ENCODE measurements at places on chromosomes 6 and 20.
A peak's percentile ranks its signal among the peaks of the same experiment; 100 is the strongest.

GRCh38 chr20:11274141-11274594 is 600.4 kb upstream of the JAG1 start:
- DNase-seq = no peak

DNA sequence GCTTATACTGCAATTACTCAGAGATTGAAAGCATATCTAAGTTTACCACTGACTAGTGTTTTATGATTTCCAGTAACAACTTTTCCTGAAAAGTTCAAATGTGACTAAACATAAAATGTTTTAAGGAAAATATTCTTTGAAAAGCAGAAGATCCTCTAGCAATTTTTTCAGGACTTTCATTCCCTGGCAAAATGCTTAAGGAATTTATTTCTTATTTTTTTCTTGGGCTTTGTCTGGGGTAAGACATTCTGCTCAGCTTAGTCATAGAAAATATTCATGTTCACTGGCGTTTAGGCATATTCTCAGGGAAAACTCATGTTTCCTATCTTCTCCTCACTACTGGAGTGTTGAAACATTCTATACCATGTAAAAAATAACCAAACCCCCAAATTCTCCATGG is 235.3 kb upstream of the CEP162 start:
- DNase-seq = no peak

DNA sequence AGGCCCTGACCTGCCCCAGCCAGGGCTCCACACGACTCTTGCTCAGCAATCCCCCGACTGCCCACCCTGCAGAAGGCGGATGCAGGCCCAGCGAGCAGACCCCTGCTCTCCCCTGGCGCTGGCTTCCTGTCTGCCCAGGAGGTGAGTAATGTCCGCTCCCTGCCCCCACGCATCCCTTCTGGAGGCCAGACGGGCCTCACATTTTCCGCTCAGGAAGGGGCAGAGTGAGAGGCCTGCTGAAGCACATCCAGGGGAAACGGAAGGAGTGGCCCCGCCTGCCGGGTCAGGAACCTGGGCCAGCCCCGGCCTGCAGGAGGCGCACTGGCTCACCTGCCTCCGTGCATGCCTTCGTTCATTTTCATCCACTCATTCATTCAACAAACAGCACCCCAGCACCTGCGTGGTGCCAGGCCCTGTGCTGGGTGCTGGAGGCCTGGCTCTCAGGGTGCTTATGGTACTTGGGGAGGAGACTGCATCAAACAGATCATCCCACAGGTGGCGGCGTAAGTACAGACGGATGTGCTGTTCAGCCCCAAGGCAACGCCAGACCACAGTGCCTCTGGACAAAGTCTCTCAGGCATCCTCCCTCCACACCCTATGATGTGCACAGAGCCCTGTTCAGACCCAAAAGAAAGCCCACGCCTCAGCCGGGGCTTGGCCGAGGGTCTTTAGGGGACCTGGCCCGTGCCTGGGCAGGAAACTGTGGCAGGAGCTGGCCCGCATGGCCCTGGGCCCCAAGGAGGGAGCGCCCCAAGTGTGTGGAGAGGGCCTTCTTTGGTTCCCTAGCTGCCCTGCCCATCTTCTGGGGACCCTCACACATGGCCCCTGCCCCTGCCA is 112.1 kb downstream of the ASXL1 start:
- DNase-seq = no peak

GRCh38 chr6:67888886-67889681 is 746.0 kb upstream of the ADGRB3 start:
- no peak for DNase-seq

DNA sequence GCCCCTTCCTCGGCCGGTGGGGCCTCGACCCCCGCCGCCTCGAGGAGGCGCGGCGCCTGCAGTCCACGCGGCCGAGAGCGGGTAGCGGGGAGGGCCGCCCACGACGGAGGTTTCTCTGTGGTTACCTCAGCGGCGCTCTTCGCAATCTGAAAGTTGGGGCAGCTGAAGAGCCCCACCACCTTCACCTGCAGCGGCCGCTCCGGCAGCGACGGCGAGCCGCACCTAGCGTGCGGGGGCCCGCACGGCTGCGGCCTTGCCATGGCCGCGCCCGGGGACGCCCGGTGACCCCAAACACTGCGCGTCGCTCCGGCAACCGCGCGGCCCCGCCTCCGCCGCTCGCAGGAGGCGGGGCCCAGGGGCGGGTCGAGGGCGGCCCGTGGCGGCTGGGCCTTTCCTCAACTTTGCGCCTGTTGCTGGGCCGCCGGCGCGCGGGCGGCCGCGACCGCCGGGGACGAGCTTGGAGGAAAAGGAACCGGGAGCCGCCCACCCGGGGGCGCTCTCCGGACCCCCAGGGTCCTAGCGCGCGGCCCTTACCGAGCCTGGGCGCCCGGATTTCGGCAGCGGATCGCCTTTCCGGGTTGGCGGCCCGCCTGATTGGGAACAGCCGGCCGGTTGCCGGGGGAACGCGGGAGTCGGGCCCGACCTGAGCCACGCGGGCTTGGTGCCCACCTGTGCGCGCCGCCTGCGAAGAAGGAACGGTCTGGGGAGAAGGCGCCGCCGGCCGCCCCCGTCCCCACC is at the start of the genes PPIL6 and SMPD2:
TSS of gene PPIL6 (minus strand) at position 298 of the 738 bp plus-strand sequence. CDS start at position 260, 38 bp downstream.
TSS of gene SMPD2 (plus strand) at position 394 of the 738 bp plus-strand sequence. CDS start 398 bp downstream, outside the sequence.
- DNase-seq = no peak

DNA sequence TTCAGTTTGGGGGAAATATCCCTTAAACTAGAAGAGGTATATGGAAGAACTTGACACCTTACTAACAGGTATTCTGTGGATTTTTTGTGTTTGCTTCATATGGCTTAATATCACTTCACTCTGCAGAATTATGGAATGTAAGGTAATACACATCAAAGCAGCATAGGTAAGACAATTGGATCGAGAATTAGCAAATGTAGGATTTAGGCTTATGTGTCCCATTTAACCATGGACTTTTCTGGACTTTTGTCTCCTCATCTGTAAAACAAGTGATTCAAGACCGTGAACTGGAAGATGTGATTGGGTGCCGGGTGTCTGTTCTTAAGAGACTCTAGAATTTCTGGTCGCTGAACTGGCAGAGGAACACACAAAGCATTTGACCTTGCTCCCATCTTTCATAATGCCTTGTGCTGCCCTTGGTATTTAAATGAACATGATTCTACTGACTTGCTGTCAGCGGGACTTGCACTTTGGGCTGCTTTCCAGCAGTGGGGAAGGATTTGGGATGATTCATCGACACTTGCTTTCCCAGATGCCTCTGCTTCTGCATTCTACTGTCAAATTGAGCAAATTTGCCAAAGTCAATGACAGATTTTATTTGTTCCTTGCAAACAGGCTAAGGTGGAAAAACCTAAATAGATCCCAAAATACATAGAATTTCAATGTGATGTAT is 199.8 kb downstream of the PLCB1 start:
- no peak for DNase-seq

DNA sequence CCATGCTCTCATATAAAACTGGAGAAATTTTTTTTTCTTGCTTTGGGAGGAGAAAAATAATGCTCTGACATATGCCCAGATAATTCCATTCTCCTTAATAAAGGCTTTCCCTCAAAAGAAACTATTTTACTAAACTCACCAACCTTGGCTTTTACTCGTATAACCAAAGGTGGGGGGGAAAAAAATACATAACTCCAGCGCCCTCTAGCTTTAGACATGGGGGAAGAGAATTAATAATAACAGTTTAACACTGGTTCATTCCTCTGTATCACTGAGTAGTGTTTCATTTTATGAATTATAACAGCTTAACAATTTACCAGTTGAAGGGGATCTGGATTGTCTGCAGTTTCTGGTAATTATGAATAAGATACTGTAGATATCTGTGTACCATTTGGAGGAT is 1226.1 kb downstream of the GRIK2 start:
- no peak for DNase-seq

- no peak for DNase-seq
Observed at GRCh38 chr20:9059931-9060330, 9.0 kb upstream of the PLCB4 start.

- DNase-seq = no peak
Observed at GRCh38 chr6:107154131-107154800, 39.0 kb upstream of the BEND3 start.

DNA sequence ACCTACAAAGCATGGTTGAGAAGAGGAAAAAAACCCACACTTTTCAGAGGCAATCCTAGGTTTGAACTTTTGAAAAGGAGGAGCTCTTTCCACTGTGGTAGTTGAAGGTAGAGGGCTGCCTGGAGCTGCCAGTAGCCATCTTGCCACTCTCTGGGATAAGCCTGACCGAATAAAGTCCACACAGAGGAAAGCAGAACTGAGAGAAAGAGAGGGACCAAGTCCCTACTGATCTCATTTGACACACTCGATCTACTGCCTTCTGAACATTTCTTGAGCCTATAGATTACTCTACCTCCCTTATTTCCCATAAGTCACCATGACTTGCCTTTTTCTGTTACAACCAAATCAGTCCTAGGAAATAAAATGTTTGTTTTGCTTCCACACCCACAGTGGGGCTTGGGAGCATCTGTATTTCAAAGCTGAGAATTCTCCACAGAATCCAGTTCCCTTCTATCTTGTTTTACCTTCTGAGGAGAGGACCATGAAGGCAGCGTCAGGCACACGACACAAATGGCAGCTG is 147.0 kb upstream of the PTPRK start:
- no peak for DNase-seq

DNA sequence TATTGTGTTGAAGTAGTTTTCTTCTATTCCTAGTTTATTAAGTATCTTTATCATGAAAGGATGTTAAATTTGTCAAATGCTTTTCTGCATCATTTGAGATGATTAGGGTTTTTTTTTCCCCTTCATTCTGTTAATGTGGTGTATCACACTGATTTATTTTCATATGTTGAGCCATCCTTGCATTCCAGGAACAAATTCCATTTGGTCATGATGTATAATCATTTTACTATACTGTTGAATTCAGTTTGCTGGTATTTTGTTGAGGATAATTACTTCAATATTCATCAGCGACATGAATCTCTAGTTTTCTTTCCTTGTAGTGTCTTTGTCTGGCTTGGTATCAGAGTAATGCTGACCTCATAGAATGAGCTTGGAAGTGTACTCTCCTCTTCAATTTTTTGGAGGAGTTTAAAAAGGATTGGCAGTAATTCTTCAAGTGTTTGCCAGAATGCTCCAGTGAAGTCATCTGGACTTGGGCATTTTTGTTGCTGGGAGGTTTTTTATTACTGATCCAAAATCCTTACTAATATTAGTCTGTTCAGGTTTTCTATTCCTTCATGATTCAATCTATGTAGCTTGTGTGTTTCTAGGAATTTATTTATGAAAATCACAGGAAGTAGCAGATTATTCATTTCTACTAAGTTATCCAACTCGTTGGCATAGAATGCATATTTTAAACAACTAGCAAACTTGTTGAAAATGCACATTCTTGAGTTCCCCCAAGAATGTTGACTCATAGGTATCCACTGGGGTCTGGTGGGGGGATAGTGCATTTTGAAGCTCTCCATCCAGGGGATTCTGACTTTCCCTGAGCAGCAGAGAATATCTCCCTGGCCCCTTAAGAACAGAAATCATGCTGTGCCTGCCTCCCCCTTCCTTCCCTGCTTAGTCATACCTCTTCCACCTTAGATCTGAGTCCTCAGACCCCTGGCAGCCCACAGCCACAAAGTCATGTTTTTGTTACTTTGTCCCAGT is 187.1 kb downstream of the BMP7 start:
- DNase-seq = no peak

- DNase-seq = no peak
Observed at GRCh38 chr20:2162125-2162822, 60.6 kb downstream of the STK35 start.

DNA sequence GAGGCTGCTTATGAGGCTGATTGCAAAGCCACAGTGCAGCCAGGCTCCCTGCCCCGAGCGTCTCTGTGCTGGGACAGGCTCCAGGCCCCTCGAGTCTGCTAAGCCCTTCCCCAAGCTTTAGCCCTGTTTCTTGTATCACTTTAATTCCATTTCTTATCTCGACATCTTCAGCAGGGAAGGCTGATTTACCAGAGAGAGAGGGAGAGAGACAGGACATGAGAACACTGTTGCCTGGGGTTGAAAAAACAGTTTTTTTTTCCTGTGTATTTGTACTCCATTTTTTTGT is 386.5 kb downstream of the SMOC2 start:
- no peak for DNase-seq

GRCh38 chr6:48825501-48826151 is 637.4 kb downstream of the MMUT start:
- DNase-seq = no peak

- no peak for DNase-seq
Observed at GRCh38 chr20:50776122-50776817, 18.6 kb upstream of the BCAS4 start.

- peak; percentile 79 for DNase-seq
Observed at GRCh38 chr20:47453167-47453782, 48.4 kb upstream of the NCOA3 start.

DNA sequence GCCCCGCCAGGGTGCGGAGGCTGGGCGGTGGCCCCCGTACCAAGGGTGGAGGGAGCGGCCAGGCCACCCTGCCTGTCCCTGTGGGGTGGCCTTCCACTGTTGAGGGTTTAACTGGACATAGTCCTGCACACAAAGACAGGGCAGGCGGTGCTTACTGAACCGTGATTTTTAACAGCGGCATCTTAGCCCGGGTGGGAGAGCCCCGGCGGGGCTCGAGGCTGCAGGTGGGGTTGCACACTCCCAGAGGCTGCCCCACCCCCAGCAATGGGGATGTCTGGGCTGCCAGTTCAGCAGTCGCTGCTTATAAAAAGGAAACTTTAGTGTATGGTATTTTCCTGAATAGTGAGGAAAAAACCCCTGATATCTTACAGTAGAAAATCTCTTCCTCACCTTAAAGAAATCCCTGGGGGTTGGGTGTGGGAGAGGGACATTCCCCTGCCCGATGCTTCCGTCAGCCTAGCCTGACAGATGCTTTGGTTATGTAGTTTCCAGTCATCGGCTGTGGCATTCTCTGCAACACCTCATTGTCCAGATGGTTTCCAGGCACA is 79.4 kb downstream of the IRF4 start:
- no peak for DNase-seq

DNA sequence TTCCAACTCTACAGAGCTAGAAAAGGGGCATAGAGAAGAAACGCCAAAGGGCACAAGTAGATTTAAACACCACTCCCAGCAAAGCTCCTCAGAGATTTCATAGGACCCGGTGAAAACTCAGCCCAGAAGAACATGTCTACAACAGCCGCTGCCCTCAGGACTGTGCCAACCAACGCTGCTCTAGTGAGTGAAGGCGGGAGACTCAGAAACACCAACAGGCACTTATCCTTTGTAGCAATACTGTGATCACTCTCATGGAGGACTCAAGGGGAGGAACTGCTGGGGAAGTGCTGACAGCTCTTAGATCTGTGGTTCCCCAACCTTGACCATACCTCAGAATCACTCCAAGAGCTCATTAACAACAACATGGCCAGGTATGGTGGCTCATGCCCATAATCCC is 39.5 kb downstream of the STAU1 start:
- no peak for DNase-seq

GRCh38 chr6:68235326-68235784 is 399.7 kb upstream of the ADGRB3 start:
- no peak for DNase-seq

- DNase-seq = no peak
Observed at GRCh38 chr20:24705486-24705885, 236.1 kb downstream of the SYNDIG1 start.
